DMS153 (cell line): ENCODE measurements at places on chromosomes 1 and 21.

GRCh38 chr1:1302006-1302430, 5.7 kb downstream of the ACAP3 start:
- DNase-seq = no peak

DNA sequence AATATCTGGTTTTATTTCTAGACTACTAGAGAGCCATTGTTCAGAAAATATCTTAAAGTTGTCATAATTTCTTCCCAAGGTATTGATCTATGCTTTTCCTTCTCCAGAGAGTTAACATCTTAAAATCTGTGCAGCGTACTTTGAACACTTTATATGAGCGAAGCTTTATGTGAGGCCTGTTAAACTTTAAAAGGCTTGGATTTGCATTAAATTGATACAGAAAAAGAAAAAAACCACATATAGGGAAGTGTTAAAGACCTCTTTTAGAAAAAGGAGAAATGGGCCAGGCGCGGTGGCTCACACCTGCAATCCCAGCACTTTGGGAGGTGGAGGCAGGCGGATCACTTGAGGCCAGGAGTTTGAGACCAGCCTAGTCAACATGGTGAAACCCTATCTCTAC, 59.2 kb upstream of the MORC3 start:
- DNase-seq = no peak

GRCh38 chr1:185838111-185838510, 103.9 kb downstream of the HMCN1 start:
- no peak for DNase-seq

DNA sequence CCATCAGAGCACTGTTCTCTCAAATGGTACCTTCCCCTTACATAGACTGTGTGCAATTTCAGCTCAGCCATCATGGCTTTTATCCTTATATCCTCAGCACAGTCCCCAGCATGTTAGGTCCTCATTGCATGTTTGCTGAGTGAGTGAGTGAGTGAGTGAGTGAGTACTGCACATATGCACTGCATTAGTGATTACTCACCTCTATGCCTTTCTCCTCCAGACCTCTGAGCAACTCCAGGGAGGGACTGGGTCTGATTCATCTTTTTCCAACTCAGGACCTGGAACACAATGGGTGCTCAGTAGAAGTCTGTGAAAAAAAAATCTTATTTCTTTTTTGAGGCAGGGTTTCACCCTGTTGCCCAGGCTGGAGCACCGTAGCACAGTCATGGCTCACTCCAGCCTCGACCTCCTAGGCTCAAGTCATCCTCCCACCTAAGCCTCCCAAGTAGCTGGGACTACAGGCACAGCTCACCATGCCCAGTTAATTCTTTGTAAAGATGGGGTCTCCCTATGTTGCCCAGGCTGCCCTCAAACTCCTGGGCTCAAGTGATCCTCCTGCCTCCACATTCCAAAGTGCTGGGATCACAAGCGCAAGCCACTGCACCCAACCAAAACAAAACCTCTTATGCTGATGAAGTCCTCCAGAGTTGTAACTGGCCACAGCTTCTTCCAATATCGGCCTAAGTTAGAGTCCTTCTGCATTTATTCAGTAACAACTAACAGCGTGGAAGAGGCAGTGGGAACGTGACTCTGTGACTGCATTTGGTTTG, 23.7 kb downstream of the RNU5D-1 start:
- DNase-seq = no peak
